NCI-H1048 (cell line): ENCODE measurements at places on chromosomes 2 and 18.

DNA sequence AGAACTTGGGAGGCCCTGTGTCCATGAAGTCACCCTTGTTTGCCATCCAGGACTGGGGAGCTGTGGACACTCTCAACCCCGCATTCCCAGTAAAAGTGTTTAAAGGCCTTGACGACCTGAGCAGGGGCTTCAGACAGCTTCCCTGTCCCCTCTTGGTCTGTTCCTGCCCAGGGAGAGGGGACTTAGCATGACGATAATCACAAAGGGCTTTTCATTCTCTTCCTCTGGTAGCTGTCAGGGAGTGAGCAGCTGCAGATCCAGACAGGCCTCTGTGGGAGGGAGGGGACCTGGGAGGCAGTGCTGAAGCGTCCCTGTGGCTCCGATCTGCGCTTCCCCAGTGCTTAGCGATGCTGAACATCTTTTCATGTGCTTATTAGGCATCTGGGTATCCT lies 77.8 kb upstream of the HS6ST1 start:
- DNase-seq, result no peak

- no peak for DNase-seq
These were observed 565 bp downstream of the SP140 start for GRCh38 chr2:230226051-230226551.

DNA sequence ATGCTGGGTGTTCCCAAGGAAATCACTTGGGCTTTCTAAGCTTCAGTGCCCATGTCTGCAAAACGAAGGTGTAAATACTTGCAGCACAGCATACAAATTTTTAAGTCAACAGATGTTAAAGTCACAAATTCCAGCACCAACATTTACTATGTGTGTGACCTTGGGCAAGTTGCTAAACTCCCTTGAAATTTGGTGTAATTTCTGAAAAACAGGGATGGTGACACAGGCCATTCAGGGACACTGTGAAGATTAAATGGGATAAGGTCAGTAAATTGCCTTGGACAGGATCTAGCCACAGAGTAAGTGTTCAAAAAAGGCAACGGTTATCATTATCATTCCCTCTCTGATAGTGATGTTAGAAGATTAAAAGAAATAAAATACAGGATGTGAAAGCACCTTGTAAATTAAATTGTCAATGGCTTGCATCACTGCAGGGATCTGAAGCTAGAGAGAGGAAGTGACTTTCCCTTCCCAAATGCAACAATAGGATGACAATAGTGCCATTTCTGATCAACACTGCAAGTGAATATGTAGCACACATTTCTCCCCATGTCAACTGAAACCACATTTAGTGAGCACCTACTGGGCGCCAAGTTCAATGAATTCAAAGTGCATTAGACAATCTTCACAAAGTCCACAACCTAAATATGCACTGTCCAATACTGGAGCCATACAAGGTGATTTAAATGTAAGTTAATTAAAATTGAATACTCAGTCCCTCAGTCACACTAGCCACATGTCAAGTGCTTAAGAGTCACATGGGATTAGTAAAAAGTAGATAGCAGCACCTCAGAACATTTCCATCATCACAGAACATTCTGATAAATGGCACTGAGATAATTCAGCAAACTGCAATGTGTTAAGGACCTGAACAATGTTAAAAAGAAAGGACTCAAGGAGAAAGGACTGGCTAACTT lies 81.2 kb downstream of the STK39 start:
- DNase-seq, result no peak

DNA sequence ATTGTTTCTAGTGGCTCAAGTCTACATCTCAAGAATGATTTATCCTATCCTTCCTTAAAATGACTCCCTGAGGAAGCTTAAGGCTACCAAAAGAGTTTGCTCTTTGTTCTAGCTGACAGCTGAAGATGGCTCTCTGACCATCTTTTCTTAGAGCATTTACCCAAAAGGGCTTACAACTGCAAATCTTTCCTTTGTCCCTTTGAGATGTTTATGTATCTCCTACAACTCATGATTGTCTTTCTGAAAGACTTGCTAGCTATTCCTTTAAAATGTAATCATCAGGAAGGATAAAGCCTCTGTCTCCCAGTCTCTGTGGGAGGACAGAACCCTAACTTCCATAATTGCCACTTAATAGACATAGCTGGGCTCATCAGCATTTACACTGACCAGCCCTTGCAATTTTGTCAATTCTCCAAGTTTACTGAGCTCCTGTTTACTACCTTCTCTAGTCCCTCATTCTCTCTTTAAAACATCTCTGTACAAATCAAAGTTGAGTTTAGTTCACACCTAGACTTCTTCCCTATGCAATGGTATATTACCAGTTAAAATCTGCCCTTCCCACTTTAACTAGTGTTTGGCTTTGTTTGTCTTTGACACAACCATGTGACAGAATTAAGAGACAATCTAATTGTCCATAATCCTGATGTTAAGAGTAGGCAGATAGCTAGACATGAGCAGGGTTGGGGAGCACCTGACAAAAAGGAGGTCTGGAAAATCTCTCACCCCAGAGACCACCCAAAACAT lies 188.2 kb downstream of the PTH2R start:
- no peak for DNase-seq
